ENCODE measurements at places on chromosomes 4 and X.

DNA sequence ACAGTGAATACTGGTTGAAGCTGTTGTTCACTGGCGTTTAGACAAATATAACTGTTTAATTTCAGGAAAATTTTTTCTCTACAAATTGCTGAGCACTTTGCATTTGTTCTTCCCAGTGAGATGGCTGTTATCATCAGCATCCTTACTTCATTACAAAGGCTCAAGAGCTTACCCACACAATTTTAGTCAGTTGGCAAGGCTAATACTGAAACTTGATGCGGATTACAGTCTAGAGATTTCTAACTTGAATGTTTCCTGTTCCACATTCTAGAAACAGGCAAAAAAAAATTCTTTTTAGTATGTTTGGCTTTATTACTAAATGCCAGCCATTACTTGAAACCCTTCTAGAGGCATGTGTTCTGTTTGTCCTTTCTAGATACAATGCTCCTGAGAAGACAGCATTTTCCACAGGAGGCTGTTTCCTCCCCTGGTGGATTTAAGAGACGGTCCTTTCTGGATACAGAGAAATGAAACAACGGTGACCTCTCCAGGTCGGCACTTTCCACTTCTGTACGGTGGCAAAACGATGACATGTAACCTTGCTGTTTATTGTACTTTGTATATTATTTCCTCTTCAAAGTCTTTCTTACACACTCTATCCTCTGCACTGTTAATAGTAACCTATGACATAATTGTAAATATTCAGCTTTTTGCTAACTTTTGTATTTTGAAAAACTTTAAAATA is 80.9 kb downstream of the RFC1 start:
- DNase-seq: no peak

DNA sequence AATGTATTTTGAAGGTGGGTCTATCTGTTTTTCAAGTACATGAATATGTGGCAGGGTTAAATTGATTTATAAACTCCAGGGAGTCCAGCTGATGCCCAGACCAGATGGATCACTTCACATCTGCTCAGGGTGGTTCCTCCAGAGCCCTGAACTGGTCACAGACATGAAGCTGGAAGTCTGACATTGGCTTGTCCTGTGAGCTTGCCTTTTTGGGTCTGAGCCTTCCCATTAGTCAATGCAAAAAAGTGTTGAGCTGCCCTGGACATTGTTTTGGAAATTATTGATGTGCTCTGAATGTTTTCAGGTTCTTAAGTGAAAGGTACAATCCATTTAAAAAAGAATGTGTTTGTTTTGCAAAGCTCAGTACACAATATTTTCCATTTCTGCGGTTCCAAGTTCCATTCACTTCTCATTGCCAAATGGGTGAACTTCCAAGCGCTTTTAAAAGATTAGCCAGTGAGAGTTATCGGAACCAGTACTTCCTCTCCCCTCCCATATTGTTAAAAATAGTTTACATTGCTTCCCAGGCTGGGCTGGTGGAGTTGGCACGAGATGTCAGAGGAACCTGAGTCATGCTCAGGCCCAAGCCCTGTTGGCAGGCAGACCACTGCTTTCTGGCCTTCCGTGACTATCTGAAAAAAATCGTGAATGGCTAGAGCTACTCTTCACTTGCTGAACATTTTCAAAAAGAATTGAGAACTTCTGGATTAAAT is 52.1 kb downstream of the PDGFRA start:
- no peak for DNase-seq

DNA sequence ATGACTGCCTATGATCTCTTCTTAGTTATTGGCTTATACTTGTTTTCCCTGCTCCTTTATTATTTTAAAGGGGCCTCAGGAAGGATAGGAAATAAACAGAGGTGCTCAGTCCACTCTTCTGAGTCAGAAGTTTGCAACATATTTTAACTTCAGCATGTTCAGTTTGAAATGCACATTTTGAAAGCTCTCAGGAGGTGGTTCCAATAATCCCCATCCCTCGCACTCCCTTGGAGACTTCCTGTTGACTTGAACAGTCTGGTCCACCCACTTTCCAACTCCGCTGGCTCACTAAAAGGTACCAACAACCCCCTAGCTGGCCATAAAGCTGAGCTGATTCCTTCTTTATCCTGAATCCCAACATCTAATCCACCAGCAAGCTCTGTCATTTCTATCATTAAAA is 78.3 kb upstream of the DUSP21 start:
- no peak for DNase-seq

GRCh38 chr4:80989921-80990544 is 40.5 kb upstream of the BMP3 start:
- DNase-seq: peak; percentile 1

DNA sequence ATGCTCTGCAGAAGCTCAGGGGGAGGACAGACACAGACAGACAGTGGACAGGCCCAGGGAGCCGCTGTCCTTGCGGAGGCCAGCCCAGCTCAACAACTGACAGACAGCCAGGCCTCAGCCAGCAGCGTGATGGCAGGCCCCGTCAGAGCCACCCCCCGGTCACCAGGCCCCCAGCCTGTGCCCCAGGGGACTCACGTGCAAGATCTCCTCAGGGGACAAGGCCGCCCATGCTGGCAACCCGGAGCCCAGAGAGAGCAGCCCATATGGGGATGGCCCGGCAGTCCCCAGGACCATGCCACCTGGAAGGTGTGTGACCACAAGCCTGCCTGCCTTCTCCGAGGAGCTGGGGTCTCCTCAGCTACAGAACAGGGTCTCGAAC is 28.0 kb upstream of the MXD4 start:
- no peak for DNase-seq

All from activated CD4-positive, alpha-beta T cell treated with anti-CD3 and anti-CD28 coated beads, Interleukin-2, amount 50 U/mL, for 48 hours (primary cell).